Stimulated activated naive CD4-positive, alpha-beta T cell (primary cell): ENCODE measurements at places on chromosomes 11 and 22.

DNA sequence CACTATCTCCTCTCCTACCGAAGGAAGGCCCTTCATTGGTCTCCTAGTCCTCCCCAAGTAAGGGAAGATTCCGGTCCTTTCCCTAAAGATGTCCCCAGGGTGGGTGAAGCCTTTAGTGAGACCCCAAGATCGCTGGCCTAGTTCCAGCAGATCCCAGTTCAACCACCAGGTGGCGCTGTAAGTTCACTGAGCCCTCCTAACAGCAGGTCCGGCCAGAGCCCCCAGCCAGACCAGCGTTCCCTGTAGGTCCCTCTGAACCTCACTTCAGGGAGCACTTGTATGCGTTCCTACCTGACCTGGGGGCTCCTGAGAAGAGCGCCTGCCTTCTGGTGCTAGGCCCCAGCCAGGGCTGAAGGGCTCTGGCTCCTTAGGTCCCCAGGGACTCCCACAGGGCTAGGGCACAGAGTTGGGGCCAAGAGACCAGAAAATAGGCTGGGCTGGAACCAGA is 38.1 kb downstream of the LMO1 start:
- peak; percentile 47 for DNase-seq

- DNase-seq = no peak
Measured at GRCh38 chr11:2748814-2749554, 49.2 kb upstream of the KCNQ1OT1 start.

DNA sequence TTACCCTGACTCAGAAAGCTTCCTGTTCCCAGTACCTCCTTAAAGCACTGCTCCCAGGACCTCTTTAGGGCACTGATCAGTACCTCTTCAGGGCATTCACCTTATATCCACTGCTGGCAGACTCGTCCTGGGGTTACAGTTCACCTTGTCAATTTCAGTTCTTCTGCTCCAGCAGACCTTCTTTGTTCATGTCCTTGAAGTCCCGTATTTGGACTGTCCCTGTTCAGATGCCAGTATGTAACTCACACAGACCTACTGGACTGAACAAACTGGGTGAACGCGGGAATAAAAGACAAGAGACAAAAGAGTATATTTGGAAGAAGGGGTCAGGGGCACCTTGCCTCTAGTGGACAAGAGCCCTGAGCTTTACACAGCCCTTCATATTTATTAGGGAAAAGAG is 31.8 kb upstream of the NCAM1 start:
- no peak for DNase-seq

GRCh38 chr11:31957674-31958073 is 133.2 kb upstream of the RCN1 start:
- DNase-seq = no peak

- no peak for DNase-seq
Measured at GRCh38 chr11:86117712-86118063, 48.8 kb upstream of the PICALM start.

DNA sequence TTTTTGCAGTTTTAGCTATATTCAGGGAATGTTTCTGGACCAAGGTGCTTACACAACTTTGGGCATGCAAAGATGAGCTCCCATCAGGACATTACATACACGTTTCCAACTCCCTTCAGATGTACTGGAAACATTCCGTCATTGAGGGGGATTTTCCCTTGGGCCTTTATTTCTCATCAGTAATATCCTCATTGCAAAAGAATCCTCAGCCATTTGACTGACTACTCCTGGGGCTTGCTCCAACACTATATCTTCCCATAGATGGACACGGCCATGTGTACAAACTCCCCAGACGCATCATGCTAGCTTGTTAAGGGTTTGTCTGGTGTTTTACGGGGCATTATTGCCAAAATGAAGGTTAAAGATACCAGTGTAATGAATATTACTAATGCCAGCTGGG is 59.3 kb upstream of the NUP160 start:
- no peak for DNase-seq

- DNase-seq = no peak
Measured at GRCh38 chr22:20315337-20316216, 4.3 kb downstream of the DGCR6L start.

GRCh38 chr11:11039208-11039965 is 181.5 kb upstream of the ZBED5 start:
- no peak for DNase-seq

DNA sequence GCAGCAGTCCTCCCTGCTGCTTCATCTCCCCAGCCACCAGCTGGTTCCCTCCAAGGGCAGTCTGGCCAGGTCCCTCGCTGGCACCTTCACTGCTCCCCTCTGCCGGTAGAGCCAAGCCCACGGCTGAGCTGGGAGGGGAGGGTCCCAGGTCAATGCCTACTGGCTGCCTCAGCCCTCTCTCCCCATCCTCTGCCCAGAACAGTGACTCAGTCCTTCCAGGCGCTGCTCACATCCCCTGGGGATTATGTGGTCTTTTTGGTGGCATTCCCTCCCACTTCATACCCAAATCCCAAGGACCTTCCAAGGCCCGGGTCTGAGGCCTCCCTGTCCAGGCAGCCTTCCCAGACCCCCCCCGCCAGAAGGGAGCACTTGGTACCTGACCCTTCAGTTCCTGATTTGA is 44.9 kb downstream of the WNT7B start:
- DNase-seq = no peak

DNA sequence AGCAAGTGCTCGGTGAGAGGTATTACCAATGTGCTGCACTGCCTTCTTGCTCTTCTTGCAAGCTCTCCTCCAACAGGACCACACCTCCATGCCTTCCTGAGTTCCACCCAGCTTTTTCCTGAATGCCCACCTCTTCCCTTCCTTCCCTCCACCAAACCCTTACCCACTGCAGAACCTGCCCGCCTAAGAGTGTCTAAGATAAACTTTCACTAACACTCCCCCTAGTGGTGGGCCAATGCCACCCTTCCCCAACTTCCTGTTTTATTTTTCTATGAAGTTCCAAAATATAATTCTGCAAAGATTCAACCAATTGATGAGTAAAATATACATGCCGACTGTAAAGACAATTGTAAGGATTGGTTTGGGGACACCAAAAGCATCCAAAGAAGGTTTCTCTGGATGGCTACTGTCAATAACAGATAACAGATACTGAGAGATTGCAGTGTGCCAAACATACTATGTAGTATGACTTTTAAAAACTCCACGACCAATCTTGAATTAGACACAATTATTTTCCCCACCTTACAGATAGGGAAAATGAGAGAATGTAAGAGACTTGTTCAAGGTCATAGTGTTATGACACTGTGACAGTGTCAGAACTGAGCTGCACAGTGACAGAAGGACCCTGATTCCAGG is 38.6 kb upstream of the BMAL1 start:
- peak; percentile 41 for DNase-seq

GRCh38 chr11:18731949-18732821 is 6.2 kb upstream of the IGSF22 start:
- DNase-seq = peak; percentile 76

- peak; percentile 47 for DNase-seq
Measured at GRCh38 chr22:38706101-38706900, 557 bp downstream of the GTPBP1 start.

DNA sequence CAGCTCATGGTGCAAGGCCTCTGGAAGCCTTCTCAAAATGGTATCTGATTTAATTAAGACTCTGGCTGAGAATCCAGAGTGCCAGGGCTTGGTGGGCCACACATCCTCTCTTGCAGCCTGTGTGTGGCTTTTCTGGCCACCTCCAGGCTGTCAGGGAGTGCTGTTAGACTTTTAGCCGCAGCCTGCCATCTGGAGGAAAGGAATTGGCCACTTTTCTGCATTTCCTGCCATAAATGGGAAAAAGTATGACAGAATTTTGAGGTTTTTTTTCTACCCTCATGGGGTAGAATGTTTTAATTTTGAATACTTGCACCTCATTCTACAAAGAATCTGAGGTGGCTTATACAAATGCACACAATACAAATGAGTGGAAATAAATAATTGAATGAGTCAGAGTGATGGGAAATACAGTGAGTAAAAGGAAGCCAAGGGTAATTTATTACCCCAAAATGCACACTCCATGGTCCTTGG is 218.4 kb downstream of the ADAMTS15 start:
- DNase-seq = no peak

- DNase-seq = no peak
Measured at GRCh38 chr11:108388576-108388975, 78.8 kb downstream of the C11orf65 start.

- DNase-seq = no peak
Measured at GRCh38 chr22:50425179-50425916, 49.5 kb downstream of the SBF1 start.

GRCh38 chr22:49934160-49934890 is 15.9 kb downstream of the CRELD2 start:
- no peak for DNase-seq

GRCh38 chr11:63906585-63906984 is 10.4 kb downstream of the RCOR2 start:
- DNase-seq = peak; percentile 15

DNA sequence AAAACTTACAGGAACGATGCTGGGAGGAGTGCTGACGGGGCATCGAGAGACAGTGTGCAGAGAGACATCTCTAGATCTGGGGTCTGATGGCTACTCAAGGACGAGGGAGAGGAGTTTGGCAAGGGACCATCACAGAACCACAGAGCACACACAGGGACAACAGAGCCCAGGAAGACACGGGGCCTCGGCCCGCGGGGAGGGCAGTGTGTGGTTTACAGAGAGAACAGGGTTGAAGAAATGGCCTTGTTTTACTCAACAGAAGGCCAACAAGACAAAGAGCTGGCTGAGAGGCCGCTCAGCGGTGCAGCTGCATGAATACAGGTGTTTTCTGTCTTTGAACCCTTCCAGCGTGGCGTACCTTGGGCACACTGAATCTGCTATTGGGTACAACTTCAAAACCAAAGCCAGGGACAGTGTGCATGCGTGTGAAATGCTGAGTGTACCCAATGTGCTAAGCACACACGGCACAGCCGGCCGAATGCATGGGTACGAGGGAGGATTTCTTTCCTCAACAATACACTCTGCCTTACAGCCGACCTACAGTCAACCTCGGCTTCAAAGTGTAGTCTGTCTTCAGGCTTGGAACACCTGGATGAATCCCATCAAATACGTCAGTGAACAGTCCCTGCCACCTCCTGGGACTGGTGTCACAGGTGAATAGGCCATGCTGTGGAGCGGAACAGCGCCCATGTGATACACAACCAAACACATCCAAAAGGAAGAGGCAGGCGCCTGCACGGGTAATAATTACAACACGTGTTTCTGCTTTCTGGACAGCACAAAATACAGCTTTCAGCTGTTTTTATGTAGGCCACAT is 20.7 kb upstream of the BID start:
- DNase-seq = no peak

- DNase-seq = no peak
Measured at GRCh38 chr11:121661880-121662486, 209.2 kb upstream of the SORL1-AS1 start.

- no peak for DNase-seq
Measured at GRCh38 chr11:13963949-13964770, 1.6 kb downstream of the SPON1 start.

GRCh38 chr11:127066401-127067090 is 66.0 kb upstream of the KIRREL3 start:
- DNase-seq = no peak

DNA sequence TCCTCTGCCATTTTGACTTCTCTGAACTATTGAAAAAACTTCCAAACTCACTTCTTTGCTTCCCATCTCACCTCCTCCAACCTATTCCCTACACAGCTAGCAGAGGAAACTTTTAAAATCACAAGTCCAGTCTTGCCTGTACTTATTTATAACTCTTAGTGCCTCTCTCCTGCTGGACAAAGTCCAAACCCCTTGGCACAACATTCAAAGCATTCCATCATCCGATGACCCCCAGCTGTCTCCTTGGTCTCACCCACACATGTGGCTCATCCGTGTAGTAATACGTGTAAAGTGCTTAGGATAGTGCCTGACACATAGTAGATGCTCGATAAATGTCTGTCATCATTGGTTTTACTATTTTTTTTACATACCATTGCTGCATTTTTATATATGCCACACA is 101.4 kb downstream of the PARVA start:
- DNase-seq = no peak

GRCh38 chr11:124752471-124753102 is 532 bp upstream of the VSIG2 start:
- DNase-seq = no peak

DNA sequence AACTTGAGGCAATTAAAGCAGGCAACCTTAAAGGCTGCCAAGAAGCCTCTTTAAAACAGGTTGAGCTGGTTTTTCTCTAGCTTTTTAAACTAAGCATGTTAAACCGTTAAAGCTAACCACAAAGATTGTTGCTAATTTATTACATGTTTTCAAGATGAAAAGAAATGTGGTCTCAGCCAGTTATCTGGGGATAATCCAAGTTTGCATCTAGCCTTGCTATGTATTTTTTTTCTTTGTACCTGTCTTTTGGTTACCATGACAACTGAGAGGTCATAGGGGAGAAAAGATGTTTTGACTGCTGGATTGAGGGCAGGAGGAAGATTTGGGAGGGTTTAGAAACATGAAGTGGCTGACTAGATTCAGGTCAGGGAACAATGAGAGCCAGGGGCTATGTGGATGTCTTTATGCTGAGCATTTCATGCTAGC is 19.2 kb upstream of the PGM2L1 start:
- DNase-seq = no peak

DNA sequence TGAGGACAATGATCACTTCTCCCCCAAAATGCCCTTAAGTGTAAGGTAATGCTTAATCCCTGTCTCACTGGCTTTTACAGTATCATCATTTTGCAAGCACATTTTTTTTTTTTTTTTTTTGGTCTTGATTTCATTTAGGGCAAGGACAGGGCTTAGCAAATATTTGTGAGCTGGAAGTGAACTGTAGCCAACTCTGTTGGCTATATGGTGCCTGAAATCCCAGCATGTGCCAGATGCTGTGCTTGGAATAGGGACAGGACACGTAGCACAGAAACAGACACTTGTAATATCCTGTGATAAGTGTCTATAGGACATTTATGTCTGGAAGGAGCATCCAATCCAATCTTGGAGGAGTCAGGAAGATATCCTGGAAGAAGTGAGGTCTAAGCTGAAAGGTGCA is 198.3 kb downstream of the NAV2 start:
- no peak for DNase-seq

DNA sequence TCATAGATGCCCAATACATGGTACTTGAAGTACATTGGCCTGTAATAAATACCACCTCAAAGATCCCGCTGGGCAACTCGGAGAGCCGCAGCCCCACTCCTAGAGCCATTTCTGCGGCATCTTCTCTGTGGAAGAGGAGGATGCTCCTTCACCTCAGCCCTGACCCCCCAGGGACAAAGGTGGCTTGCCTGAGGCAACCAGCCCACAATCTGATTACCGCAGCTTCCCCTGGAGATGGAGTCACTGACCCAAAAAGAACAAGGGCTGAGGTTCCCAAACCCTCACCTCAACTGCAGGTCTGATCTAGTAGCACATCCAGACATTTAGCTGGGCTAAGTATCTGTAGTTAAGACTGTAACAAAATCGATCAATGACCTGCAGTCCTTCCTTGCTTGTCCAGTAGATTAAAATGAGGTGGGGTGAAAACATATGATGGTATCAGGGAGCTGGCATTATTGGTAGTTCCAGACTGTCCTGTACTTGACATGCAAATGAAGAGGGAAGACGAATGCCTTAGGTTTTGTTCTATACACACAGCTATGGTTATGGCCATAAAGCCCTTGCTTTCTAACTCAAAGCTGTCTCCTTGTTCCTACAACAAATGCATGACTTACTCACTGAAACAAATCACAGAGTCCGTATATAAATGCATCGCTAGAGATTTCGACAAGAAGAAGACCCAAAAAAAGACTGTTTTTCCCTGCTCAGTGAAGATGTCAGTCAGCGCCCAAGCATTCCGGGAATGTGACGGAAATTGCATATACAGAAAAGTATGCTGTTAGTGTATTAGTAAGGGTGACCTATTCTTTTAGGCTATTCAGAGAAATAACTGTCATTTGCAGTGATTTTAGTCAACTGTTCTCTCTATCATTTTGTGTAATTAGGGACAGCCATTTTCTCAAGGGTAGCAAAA is 33.7 kb downstream of the C11orf71 start:
- DNase-seq = no peak

- no peak for DNase-seq
Measured at GRCh38 chr11:34536056-34536455, 22.5 kb upstream of the ELF5 start.
